ENCODE measurements at places on chromosomes 3 and 15.

DNA sequence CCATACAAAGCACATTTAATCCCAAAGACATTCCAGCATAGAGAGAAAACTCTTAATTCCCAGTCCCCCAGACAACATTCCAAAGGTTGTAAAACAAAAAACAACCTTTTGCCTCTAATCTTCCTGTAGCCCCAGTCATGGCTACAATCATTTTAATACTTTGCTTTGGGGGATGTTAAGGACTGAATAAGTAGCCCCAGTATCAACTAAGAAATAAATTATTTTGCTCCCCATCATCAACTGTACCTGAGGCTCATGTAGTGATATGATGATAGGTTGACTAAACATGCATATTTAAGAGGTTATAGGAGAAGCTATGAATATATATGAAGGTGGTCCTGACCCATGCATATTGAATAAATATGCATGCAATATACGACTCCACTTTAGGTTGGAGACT lies 40.6 kb downstream of the PRR20G start:
- DNase-seq, result no peak

DNA sequence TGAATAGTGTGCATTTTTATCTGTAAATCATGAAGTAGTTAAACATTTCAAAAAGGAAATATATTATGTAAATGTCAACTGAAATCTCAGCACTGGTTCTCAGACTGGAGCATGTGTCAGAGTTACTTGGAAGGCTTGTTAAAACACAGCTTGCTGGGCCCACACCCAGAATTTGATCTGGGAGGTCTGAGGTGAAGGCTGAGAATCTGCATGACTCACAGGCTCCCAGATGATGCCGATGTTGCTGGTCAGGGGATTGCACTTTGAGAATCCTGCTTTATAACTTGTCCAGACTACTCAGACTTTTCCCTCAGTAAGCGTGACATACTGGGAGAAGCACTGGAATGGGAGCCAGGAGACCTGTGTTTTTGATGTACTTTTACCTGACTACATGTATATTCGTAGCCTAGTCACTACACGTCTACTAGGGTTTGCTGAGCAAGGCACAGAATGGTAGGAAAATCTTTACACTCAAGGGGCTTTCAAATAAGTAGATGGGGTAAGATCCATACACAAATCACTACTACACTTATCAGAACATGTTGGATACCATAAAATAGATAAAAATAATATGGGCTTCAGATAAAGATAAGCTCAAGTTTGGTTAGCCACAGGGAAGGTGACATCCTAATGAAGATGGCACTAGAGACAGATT lies 77.1 kb upstream of the MEX3B start:
- DNase-seq, result no peak

DNA sequence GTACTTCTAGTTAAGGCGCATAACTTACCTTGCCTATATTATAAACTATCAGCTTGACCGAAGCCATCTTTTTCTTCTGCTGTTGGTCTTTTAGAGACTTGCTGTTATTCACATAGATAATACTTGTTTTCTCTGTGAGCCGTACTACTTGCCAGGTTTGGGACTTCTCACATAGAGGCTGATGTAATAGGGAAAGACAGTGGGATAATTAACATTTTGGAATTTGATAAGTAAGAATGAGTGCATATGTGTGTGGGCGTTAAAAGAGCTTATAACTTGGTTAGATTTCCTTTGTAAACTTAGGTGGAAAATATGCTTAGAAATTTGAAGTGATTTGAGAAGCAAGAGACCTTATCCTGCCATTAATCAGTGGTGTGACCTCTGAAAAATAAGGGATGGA lies 47.8 kb downstream of the FNDC3B start:
- DNase-seq, result no peak

- DNase-seq, result no peak
Measured at GRCh38 chr3:189517981-189518380, 113.2 kb upstream of the TP63 start.

- no peak for DNase-seq
Measured at GRCh38 chr3:5013021-5013906, 34.0 kb downstream of the BHLHE40 start.

- DNase-seq, result no peak
Measured at GRCh38 chr15:41888662-41889253, 5.1 kb downstream of the SPTBN5 start.

DNA sequence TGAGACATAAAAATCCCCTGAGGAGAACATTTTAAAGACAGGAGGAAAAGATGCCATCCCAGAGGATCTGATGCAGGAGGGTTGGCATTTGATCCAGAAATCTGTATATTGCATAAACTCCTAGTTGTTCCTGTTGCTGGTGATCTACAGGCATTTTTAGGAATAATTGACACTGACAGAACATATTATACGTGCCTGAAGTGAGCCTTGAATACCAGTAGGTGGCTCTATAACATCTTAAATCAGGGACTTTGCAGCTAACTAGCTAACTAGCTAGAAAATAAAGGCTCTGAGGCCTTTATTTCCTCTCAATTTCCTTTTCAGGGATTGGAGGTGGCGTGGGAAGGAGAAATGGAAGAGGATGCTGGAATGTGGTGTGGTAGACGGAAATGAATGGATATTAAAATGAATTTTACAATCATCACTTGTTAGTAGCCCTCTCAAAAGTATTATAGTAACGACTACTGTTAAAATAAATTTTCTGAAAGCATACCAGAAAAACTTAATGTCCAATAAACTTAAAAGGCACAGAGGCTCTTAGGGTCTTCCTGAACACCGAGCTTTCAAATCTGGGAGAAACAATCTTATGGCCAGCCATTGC lies 73.8 kb upstream of the ZBED2 start:
- DNase-seq, result no peak

- no peak for DNase-seq
Measured at GRCh38 chr15:75943713-75944215, 40.1 kb downstream of the FBXO22 start.

GRCh38 chr3:87370007-87370406 lies 93.6 kb upstream of the POU1F1 start:
- no peak for DNase-seq

DNA sequence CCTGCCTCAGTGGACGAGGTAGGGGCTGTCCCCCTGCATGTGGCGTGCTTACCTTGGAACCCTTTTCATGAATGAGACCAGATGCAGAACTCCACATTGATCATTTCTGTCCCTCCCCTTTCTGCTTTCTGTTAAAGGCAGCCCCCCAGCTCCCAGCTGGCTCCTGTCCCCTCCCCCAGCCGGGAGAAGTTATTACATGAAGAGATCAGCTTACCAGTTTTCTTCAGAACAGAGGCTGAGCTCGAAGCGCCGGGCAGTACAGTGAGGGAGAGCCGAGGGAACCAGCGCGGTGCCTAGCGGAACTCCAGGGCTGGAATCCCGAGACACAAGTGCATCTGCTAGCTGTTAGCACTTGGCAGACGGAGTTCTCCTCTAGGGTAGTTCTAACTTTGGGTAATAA lies 263.3 kb upstream of the NR2E3 start:
- no peak for DNase-seq

GRCh38 chr3:8637348-8637747 lies 7.2 kb downstream of the SSUH2 start:
- no peak for DNase-seq

- no peak for DNase-seq
Measured at GRCh38 chr3:17645074-17645698, 97.2 kb downstream of the TBC1D5 start.

Measured in activated T-cell treated with anti-CD3 and anti-CD28 coated beads, Interleukin-2, amount 50 U/mL, for 24 hours (primary cell).